ENCODE measurements at places on chromosomes 13 and 19.
A peak's percentile ranks its signal among the peaks of the same experiment; 100 is the strongest.

GRCh38 chr13:114096811-114097211, 35.6 kb downstream of the RASA3 start:
- no peak for DNase-seq

DNA sequence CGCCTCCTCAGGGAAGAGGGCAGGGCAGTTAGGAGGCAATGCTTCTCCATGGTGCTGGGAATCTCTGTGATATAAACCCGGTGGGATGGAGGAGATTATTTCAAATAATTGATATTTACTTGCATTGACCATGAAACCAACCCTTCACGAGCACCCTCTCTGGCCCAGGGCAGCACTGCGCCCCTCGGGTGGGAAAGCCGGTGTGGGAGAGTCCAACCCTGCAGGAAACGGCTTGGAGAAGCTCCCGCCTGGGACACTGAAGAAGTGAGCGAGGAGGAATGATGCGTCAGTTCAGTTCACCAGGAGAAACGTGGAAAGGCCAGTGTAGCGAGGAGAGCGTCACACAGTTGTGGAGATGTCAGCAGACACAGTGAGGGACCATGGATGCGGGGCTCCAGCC, 99.9 kb downstream of the COL4A2 start:
- DNase-seq = no peak

DNA sequence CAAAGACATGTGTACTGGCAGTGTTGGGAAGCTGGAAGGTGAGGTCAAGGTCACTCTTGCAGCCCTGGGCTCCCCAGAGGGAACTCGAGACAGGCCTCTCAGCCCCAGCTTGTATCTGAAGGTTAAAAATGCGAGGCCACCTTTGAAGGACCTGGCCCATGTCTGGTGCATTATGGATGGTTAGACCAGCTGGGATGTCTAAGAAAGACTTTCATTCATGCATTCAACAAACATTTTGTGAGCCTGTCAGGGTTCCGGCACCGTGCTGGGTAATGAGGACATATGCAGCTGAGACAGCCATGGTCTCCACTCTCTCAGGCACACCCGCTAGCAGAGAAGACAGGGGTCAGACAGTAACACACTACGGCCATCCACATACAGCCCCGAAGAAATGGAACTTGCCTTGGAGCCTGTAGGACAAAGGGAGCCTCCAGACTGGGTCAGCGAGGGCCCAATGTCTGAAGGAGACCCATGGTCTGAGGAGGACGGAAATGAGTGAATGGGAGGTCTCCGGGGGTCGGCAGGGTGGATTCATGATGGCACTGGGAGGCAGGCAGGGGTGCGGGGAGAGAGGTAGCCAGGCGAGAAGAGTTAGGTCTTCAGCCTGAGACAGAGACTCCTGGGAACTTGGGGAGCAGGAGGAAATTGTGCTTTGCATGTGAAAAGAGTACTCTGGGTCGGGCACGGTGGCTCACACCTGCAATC, 19.0 kb downstream of the VSTM2B start:
- DNase-seq = no peak

- peak; percentile 7 for DNase-seq
Measured at GRCh38 chr13:28411831-28412353, 83.0 kb downstream of the FLT1 start.

DNA sequence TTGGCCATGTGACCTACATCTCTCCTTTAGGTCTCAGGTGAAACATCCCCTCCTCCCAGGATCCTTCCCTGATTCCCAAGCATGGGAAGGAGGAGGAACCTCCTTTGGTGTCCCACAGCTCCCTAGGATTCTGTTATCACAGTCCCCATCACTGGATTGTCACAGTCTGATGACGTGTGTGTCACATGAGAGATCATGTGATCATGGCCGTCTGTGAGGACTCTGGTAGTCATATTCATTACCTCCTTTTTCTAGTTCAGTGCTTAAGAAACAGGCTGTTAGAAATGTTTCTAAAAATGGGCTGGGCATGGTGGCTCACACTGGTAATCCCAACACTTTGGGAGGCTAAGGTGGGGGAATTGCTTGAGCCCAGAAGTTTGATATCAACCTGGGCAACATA, 3.0 kb downstream of the DHX34 start:
- DNase-seq = no peak

- DNase-seq = no peak
Measured at GRCh38 chr13:76822698-76823267, 63.4 kb downstream of the KCTD12 start.

DNA sequence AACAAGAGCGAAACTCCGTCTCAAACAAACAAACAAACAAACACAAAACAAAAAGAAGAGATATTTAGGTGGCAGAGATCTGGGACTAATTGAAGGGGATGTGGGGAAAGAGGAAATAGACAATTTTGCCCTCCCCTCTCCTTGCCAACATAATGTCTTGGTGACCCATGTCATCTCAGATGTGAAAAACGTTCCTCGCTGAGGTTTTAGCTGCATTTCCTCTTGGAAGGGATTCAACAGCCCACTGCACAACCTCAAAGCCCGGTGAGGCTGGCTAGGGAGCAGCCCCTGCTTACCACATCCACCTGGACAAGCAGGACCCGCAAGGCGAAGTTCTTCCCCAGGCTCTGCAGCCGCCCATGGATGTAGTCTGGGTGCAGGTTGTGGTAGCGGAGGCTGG, 4.9 kb downstream of the ERCC1 start:
- DNase-seq = no peak

GRCh38 chr13:97258801-97259200, 36.7 kb downstream of the MBNL2 start:
- no peak for DNase-seq

DNA sequence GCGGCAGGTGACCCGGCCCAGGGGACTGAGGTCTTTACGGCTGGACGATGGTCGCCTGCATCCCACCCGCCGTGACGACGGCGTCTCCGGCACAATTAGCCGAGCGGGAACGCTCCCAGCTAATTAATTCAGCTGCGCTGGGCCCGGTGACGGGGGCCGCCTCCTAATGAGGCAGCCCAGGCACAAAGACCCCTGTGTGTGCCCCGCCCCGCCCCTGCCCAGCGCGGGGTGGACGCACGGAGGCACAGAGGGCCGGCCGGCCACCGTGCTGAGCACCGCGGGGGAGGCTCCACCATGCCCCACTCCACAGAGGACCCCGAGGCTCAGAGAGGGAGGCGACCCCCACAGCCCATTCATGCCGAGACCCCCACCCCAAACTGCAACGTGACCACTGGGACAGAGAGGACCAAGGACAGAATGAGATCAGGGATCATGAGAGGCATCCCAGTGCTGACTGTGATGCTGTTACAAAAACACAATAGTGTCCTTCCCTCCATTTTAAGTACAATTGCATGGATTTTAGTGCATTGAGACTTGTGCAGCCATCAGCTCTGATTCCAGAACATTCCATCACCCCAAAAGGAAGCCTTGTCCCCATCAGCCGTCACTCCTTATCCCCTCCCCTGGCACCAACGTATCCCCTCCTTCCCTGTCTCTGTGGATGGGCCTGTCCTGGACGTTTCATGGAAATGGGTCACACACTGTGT, 17.0 kb downstream of the EFNA2 start:
- no peak for DNase-seq
